Karpas-422 (cell line): ENCODE measurements at places on chromosomes 12 and 14. TPM values are rescaled to one million over a fixed set of nuclear protein-coding genes. Genes with fewer than 3 reads are reported as not detected.

GRCh38 chr12:127803545-127803944 lies 463.4 kb upstream of the TMEM132C start:
- no peak for DNase-seq

DNA sequence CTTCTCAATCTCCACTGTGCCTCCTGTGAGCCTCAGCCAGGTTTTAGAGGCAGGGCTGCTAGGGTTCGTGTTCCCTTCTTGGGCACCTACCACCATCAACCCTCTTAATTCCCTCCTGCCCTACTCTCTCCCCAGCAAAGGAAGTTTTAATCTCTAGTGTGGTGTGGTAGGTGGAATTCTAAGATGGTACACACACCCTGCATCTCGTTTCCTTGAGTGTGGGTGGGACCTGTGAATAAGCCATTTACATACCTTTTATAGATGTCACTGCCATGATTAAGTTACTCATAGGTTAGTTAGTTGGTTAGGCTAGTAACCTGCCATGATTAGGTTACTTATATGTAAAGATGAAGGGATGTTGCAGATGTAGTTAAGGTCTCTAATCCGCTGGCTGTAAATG lies 114.8 kb upstream of the VRK1 start:
- no peak for DNase-seq

DNA sequence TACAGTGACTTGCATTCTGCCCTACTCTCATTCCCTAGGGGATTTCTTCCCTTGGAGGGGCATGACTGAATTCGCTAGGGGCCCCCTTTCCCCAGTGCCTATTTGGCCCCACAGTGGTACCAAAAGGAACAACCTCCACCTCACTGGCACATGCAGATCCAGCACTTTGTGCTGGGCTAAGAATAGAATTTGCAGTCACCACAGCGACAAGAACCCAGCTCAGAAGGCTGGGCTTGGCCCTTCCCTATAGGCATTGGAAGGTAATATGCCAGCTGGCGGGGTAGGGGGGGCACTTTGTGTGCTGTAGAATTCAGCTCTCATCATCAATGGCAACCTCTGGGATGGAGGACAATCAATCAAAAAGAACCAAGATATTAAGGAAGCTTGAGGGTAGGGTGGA lies 13.9 kb downstream of the BAZ2A start:
- DNase-seq, result no peak

DNA sequence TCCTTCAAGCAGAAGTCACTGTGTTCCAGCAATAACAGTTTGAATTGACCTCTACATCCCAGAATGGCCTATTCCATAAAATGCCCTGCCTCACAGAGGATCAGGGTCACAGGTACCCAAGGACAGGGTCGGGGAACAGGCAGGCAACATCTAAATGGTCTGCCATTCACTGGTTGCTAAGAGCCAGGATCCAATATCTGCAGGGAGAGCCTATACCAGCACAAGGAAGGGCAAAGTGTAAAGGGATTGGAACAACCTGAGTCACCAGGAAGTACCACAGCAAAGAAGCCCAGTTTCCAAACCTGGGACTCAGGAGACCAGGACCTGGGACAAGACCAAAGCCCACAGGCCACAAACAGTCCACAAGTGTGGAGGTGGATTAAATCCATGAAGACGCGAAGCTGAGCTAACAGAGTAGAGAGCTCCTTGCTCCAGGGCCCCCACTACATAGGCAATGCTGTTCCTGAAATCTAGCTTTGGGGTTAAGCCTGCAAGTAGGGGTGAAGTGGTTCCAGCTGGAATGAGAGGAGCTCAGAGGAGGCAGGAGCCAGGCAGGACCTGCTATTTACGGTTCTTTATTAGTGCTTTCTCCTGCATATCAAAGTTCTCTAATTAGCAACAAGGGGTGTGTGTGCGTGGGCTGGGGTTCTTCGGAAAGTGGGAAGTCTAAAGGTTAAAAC lies 274.3 kb downstream of the BCL11B start:
- no peak for DNase-seq

GRCh38 chr12:99911081-99911480 lies 73.7 kb downstream of the ANKS1B start:
- no peak for DNase-seq

GRCh38 chr14:64266239-64266638 lies 27.9 kb downstream of the ESR2 start:
- no peak for DNase-seq

DNA sequence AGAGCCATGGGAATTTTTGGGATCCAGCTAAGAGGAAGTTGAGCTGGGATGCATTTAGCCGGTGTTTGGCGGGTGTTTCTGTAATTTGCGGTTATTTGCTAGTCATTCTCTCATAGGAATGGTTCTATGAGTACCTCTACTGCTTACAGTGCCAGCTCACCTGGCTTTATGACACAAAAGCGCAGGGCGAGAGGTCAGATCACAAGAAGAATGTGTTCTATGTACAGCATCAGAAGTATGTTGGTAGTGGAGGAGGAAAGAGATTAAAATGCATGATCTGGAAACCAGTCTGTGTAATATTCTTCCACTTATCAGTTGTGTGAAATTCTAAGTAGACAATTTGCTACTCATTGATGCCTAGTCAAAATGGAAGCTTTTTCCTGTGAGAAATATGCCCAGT lies 173.3 kb downstream of the ADCK1 start:
- DNase-seq, result no peak

- DNase-seq, result no peak
Measured at GRCh38 chr12:122063694-122064024, 14.9 kb upstream of the MLXIP start.

- DNase-seq, result peak; percentile 76
Measured at GRCh38 chr14:73752297-73752992, 38.3 kb upstream of the PNMA1 start.

DNA sequence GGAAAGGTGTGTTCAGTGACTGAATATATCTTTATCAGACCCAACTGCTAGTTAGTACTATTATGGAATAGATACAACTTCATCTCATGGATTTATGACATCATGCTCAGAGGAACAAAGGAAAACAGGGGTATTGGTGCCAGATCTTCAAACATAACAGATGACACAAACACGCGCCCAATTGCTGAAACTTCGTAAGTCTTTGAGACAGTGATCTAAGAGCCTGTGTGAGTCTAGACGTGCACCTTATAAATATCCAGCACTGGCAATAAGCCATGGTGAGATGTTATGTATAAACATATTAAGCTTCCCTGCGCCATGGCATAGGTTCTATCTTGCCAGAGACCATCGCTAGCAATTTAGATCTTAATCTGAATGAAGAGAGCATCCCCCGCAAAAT lies 42.2 kb upstream of the NR2C1 start:
- DNase-seq, result peak; percentile 19

DNA sequence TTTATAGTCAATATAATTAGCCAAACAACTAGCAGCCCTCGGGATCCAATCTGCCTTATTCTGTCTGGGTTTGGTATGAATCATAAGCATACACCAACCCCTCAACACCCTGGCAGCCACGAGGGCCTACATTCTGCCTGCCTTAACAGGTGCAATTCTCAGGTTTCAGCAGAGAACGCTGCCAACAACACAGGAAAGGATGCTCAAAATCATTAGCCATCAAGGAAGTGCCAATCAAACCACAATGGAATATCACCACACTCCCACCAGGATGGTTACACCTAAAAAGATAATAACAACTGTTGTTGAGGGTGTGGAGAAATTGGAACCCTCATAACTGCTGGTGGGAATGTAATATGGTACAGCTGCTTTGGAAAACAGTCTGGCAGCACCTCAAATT lies 122.8 kb downstream of the TTC7B start:
- no peak for DNase-seq

GRCh38 chr14:59600211-59600945 lies 23.8 kb upstream of the CCDC175 start:
- DNase-seq, result no peak

DNA sequence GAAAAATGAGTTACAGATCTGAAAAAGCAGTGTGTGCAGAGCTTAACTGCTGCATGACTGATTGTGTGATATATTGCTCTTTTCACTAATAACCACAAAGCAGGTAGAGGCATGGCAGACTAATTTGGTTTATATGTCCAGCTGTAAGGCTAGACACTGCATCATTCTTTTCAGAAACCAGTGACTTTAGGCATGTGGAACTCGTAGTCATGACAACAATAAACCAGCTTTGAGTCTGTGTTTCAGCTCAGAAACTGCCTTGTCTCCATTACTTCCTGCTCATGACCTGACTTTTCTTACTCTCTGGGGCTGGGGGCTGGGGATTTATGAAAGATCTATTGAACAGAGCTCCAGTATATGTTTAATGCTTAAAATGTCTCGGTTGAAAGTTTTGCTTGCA lies 146.8 kb upstream of the LRIG3 start:
- no peak for DNase-seq

- DNase-seq, result no peak
Measured at GRCh38 chr12:102888511-102888910, 28.5 kb downstream of the PAH start.

GRCh38 chr14:38404100-38404541 lies 148.2 kb upstream of the CLEC14A start:
- DNase-seq, result peak; percentile 52

- peak; percentile 79 for DNase-seq
Measured at GRCh38 chr12:68358532-68359485, 26.6 kb upstream of the MDM1 start.

DNA sequence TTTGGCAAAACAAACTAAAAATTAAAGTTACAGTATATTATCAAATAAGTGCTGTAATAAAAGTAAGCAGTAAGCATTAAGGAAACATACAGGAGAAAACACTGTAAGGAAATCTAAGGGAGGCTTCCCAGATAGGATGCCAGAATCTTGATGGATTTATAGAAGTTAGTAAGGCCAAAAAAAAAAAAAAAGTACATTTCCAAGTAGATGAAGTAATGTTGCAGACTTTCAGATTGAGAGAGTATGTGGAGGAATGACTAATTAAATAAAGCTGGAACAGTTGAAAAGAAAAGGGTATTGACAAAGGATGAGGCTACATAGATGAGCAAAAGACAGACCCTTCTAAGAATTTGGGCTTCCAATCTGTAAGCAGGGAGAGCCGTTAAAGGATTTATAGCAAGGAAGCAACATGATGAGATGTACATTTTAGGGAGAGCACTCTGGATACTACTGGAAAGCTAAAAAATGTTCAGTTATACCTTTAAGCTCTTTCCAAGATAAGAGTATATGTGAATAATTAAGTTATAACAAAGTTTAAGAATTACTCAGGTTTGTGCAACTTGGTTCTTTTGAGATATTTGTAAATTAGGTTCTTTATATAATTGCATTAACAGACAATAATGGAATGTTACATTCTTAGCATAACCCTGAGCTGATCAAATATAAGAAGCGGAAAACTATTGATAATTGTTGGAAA lies 87.5 kb upstream of the MON2 start:
- no peak for DNase-seq

GRCh38 chr12:24487606-24488005 lies 461.3 kb downstream of the BCAT1 start:
- no peak for DNase-seq

The AQP6 gene
- 0.04 and 0.79 TPM in 2 replicates for total RNA-seq

The STXBP6 gene
- 0.14 and 1.3 TPM in 2 replicates for total RNA-seq

The CAPZA3 gene
- not detected in 2 replicates for total RNA-seq

The IAPP gene
- not detected in 2 replicates for total RNA-seq

The KRT72 gene
- total RNA-seq, result not detected in 2 replicates

The NINJ2 gene
- 1.8 and 2.4 TPM in 2 replicates for total RNA-seq

The CCDC198 gene
- total RNA-seq, result not detected in 2 replicates

The DTX1 gene
- 227 and 481 TPM in 2 replicates for total RNA-seq

The PRICKLE1 gene
- 1.1 and 1.9 TPM in 2 replicates for total RNA-seq

The FBXO34 gene
- 59.0 and 62.3 TPM in 2 replicates for total RNA-seq
